ENCODE measurements at places on chromosomes 5 and 9.

GRCh38 chr9:135281791-135282737, 194.6 kb downstream of the OLFM1 start:
- no peak for DNase-seq

GRCh38 chr9:117734523-117735314, 30.5 kb downstream of the TLR4 start:
- no peak for DNase-seq

- no peak for DNase-seq
Measured at GRCh38 chr5:59789894-59790293, 103.6 kb downstream of the PDE4D start.

DNA sequence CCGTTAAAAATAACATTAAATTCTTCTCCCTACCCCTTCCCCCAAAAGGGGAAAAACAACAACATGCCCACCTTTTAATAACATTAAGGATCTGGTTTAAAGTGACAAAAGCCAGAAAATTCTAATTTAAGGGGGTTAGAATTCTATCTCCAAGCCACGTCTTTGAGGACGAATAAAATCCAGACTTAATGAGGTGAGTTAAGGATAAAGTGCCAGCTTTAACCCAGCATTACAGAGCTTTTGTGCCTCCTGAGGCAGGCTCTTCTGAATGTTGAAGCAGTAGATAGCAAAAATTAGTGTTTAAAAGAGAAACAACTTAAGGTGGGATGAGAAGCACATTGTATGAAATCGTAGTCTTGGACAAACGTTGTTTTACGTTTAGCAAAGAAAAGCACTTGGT, 329.0 kb upstream of the MPDZ start:
- no peak for DNase-seq

DNA sequence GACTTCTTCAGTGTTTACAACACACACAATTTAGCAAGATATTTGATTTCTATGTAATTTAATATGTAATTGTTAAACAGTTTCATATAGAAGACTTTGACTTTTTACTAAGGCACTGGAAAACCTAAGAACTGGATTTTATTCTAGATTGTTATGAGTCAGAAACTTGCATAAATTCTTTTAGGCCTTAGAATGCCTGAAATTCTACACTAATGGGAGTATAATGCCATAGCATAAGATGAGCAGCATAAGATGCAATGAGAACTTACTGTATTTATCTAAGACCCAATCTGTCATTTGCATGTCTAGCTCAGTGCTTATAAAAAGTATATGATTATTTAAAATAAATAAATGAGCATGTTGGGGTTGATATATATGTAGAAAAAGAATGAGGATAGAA, 285.2 kb downstream of the CDH12 start:
- DNase-seq = no peak

DNA sequence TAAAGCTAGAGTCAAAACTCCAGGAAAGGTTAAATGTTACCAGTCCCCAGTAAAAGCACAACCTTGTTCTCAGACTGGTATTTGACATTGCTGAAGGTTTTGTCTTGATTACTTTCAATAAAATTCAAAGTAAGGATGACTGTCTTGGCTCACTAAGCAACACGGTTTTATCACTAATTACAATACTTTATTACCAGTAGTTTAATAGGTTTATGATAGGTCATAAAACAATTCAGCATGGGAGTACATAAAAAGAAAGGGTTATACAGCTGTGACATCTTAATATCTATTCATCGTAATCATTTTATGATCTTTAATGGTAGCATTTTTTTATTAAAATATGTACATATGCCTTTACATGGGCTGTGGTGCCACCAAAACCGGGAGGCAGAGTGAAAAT, 370.7 kb upstream of the IRX2 start:
- DNase-seq = no peak

DNA sequence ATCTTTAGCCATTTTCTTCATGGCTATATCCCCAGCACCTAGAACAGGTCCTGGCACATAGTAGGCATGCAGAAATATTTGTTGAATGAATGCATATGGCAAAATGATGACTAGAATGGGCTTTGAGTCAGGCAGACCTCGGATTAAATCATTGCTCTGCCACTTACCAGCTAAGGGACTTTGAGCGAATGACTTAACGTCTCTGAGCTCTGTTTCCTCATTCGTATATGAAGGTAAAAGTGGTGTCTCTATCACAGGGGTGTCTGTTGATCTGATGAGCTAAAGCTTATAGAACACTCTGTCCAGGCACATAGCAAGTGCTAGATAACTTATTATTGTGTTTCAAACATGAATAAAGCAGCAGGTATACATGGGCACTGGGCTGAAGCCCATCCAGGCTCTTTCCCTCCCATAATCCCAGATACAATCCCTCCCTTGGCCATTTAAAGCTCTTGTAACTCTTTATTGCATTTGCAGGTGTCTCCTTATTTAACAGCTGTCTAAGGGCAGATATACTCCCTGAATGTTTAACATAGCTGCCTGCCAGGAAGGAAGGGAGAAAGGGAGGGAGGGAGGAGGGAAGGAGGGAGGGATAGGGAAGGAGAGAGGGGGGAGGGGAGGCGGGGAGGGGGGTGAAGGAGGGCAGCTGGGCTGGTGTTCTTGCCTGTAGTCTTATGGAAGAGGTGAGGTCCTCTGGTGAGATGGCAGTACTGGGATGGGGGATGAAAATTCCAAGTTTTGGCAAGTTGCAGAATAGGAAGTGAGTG, 23.2 kb upstream of the STXBP1 start:
- no peak for DNase-seq

DNA sequence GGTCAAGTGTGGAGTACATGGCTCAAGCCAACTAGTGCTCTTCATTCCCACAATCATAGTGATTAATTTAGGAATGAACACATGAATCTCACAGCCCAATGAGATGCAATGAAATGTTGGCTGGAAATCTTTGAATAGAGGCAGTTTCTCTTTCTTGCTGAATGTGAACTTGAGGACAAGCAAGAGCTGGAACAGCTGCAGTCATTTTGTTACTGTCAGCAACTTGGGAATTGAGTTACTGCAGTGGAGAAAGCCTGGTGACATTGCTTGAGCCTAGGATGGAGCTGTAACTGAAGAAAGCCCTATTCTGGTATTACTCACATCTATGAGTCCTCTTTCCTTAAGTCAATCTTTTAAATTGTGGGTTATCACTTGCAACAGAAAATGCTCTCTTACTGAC, 62.3 kb downstream of the YIPF5 start:
- DNase-seq = no peak

GRCh38 chr9:112288029-112288428, 45.4 kb downstream of the PTBP3 start:
- no peak for DNase-seq

DNA sequence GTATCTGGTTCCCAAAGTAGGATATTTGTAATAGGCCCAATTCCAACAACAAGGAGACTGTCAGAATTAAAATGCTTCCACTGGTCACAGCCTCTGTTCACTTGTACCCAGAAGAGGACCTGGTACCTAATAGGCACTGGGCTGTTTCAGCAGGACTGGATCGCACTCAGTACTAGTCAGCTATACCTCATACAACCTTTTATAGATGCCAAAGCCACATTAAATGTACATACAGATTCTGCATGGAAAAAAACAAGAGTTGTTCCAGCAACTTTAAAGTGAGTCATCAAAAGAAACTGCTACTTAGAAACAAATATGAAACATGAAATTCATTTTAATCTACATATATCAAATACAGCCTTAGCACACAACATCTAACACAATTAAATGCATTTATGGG, 87.5 kb downstream of the GPR21 start:
- DNase-seq = no peak

DNA sequence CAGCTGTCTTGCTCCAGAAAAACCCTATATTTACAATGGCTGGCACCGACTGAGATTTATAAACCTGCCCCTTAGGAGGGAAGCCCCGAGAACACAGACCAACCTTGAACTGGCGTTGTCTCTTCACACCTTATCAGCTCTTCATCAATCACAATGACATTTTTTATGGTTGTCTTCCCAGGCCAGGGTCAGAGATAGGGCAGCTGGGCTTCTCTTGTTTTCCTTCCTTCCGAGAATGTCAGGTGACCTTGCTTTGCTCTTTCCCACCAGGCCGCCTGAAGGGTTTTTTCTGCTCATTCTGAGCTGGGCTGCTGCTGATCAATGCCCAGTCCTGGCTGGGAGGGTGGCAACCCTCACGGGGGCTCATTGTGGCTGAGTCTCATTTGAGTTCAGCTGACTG, 619.1 kb downstream of the CCDC171 start:
- DNase-seq = no peak

DNA sequence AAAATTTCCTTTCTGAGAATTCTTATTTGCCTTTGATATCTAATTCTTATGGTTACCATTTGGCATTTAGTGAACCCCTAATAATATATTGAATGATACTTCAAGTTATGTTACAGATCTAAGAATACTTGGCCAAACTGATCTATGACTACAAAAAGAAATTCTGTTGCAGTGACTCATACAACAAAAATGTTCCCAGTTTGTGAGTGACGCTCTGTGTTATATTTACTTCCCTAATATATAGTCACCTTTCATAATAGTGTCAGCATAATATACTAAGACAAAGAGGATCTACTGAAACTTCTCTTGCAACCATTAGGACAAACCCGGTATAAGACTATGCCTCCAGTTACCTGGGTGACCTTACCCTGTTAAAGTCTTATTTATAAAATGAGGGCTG, 216.9 kb upstream of the TLX3 start:
- no peak for DNase-seq

DNA sequence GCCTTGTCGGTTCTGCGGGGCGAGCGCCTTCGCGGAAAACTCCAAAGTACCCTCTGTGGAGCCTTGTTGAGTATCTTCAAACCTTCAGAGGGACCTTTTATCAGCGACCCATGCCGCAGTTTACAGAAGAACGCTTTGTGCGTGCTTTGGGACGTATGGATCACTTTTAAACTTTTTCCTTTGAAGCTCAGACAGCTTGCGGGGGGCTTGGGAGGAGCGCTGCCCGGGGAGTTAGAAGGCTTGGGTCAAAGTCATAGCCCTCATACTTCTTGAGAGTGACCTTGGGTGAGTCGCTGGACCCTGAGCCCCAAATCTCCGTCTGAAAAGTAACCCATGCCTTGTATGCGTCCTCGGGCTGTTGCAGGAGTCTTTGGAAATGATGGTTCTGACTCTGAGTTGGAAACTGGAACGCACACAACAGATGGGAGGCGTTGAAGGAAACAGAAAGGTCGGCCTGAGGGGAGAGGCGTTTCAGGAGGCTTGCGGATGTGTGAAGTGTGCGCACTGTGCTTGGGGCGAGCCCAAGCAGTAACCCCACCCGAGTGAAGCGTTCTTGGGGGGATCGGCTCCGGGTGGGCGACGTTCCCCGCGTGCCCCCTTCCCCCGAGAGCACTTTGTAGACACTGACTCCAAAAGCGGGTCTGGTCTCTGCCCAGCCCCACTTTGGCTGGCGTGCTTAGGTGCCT, 661 bp upstream of the SLC25A51 start:
- peak; percentile 13 for DNase-seq

- DNase-seq = no peak
Measured at GRCh38 chr9:37471942-37472684, 6.9 kb upstream of the ZBTB5 start.

- DNase-seq = no peak
Measured at GRCh38 chr5:157793301-157793700, 49.8 kb downstream of the LSM11 start.

GRCh38 chr5:44875661-44876605, 67.2 kb downstream of the MRPS30 start:
- no peak for DNase-seq

DNA sequence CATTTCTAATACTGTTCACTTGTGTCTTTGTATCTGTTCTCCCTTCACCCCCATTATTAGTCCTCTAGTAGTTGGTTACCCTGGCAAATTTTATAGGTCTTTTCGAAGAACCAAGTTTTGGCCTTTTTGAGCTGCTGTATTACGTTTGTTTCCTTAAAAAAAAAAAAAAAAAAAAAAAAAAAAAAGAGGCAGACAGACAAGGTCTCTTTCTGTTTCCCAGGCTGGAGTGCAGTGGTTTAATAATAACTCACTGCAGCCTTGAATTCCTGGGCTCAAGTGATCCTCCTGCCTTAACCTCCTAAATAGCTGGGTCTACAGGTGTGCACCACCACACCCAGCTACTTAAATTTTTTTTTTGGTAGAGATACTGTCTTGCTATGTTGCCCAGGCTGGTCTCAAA, 20.9 kb downstream of the DDX4 start:
- no peak for DNase-seq

DNA sequence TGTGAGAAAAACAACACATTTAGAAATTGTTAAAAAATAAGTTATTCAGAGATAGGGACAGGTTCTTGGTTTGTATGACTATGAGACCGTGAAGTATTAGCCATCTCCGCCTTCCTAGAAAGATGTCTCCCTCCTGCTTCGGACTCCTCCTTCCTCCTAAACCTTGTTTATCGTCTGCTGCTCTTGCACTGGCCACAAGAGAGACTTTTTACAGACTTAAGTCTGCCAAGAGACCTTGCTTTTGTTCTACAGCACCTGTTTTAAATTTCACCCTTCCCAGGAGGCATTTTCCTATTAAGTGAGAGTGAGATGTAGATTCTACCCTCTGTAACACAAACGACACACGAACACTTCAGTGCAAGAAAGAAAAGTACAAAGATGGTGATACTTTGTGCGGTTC, 274.6 kb downstream of the ARHGEF28 start:
- no peak for DNase-seq

- no peak for DNase-seq
Measured at GRCh38 chr9:132717326-132717945, 47.2 kb downstream of the GTF3C4 start.

DNA sequence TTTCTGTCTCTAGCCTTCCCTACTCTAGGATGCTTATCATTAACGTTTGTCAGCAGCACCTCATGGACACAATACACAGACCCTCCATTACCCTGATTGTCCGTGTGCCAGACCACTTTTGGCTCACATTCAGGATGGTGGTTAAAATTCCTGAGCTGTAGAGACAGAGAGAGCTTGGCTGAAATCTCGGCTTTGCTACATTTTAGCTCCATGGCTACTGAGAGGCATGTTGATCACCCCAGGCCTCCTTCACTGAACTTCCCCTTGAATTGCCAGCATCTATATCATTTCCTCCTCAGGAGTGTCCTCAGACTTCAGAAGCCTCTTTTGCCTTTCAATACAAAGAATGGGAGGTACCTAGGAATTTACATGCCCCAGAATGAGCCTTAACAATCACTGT, 104.7 kb upstream of the ISL1 start:
- no peak for DNase-seq

- no peak for DNase-seq
Measured at GRCh38 chr5:10366310-10367272, 13.1 kb downstream of the MARCHF6 start.

- no peak for DNase-seq
Measured at GRCh38 chr5:127038550-127038949, 8.2 kb upstream of the MARCHF3 start.

- DNase-seq = no peak
Measured at GRCh38 chr9:80649496-80649895, 1039.9 kb downstream of the TLE1 start.

- no peak for DNase-seq
Measured at GRCh38 chr5:82525626-82526025, 247.5 kb upstream of the RPS23 start.

- no peak for DNase-seq
Measured at GRCh38 chr5:63803165-63803564, 159.1 kb downstream of the HTR1A start.

Data from stimulated activated CD4-positive, alpha-beta T cell treated with anti-CD3 and anti-CD28 coated beads, TNF-alpha, amount 100 ng/mL, for 1 hour (primary cell).